Heart left ventricle (tissue), 16 donors: ENCODE measurements at places on chromosomes 6 and 20. TPM values are rescaled to one million over a fixed set of nuclear protein-coding genes. Genes with fewer than 3 reads are reported as not detected.

- H3K27me3 ChIP-seq, result no peaks in the 10 kb centered on the region
- peaks cover 24% of the 10 kb centered on the region for H3K4me1 ChIP-seq
- H3K4me3 ChIP-seq, result no peak overlapping the region
- no peak overlapping the region for H3K27ac ChIP-seq
- no peak for DNase-seq
Measured at GRCh38 chr6:142891454-142891853, 53.5 kb downstream of the HIVEP2 start.

HMGCLL1 gene
- 0.44 TPM for total RNA-seq

PACRG gene
- 3.2 TPM for total RNA-seq

- DNase-seq, result no peak
- no peak overlapping the region for H3K4me3 ChIP-seq
- no peaks in the 10 kb centered on the region for H3K36me3 ChIP-seq
- no peaks in the 10 kb centered on the region for H3K27me3 ChIP-seq
Measured at GRCh38 chr6:100300221-100300736, 164.4 kb downstream of the SIM1 start.

DNA sequence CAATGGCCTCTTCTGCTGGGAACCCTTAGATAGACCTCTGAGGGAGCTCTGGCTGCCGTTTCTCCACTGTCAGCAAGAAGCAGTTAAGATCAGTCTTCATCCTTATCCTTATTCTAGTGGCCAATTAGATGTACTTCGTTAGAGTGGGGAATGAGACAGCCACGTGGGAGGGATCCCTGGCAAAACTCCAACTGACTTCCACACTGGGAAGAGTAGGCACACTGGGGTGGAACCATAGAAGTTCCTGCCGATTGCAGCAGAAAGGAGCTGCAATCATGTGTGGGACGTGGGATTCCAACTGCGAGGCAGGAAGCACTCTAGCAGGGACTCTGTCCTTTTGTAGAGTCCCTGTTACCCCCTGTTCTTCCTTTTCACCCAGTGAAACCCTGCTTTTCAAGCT lies 226.3 kb upstream of the RGS17 start:
- no peaks in the 10 kb centered on the region for H3K27me3 ChIP-seq
- H3K27ac ChIP-seq, result no peak overlapping the region
- no peak for DNase-seq
- no peaks in the 10 kb centered on the region for H3K4me1 ChIP-seq

DNA sequence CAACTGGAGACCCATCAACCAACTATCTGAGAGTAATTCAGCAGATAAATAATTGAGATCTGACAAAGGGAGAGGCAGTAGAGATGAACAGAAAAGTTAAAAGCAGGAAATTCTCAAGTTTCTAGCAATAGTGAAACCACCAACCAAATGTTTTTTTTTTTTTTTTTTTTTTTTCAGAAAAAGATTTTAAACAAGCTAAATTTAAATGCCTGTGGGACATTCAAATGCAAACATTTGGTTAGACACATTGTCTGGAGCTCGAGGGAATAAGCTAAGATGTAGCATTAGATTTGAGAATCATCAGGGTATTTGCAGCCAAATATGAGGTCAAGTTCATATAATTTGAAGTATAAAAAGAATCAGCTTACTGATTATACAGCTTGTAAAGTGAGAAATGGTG lies 16.4 kb downstream of the RANBP9 start:
- H3K36me3 ChIP-seq, result no peaks in the 10 kb centered on the region
- no peaks in the 10 kb centered on the region for H3K27me3 ChIP-seq
- H3K4me1 ChIP-seq, result peaks cover 12% of the 10 kb centered on the region
- no peak overlapping the region for H3K4me3 ChIP-seq
- no peak overlapping the region for H3K27ac ChIP-seq
- DNase-seq, result no peak

DNA sequence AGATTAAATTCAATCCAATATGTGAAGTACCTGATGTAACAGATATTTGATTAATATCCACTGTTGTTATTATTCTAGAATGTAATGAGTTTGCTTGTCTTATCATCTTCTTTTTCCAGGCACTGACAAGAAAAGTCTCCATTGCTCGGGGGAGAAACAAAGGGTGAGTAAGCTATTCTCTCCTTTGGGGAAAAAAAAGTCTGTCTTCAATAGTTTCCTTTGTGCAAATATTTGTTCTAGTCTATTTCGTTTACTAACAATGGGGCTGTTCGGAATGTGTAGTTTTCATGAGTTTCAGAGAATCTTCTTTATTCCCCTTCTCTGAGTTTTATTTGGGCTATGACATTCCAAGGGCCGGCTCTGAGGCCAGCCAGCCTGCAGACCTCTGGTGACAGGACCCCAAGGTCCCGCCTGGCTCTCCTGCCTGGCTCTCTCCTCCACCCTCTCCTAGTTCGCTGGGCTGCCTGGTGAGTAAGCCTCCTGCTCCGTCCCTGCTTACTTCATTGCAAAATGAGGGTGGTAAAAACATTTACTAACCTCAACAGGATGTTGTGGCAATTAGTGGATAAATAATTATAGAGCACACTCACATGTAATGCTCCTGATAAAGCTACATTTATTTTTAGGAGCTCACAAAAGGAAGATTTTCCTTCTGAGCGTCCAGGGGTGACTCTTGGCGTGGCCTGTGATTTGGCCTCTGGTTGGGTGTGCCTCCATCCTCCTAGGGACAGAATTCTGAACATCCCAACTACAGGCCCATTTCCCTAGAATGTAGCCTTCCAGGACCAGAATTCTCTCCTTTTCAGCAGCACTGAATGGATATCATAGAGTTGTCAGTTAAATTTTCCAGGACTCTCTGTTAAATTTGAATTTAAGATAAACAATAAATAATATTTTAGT lies 43.1 kb upstream of the SNX9 start:
- H3K27ac ChIP-seq, result no peak overlapping the region
- DNase-seq, result no peak
- H3K4me3 ChIP-seq, result no peak overlapping the region
- H3K36me3 ChIP-seq, result no peaks in the 10 kb centered on the region
